ENCODE measurements at places on chromosomes 11 and 22. TPM values are rescaled to one million over a fixed set of nuclear protein-coding genes. Genes with fewer than 3 reads are reported as not detected.

DNA sequence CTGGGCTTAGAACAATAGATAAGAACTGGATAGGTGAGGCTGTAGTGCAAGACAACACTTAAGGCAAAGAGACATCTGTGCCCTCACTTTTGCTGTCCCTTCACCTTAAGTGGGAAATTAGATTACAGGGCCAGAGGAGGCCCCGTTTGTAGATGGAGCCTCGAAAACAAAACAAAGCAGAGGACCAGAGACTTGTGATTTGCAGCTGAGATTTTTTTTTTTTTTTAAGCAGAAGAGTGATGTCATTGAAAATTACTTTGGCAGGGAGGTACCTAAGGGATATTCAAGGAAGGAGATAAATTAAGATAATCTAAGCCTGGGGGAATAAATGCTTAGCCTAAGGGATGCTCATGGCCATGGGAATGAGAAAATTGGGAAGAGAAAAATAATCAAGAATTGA lies 31.4 kb downstream of the ZC3H12C start:
- no peaks in the 10 kb centered on the region for H3K36me3 ChIP-seq
- H3K27ac ChIP-seq, result no peak overlapping the region
- peaks cover 13% of the 10 kb centered on the region for H3K4me1 ChIP-seq
- H3K27me3 ChIP-seq, result no peaks in the 10 kb centered on the region
- DNase-seq, result no peak

DNA sequence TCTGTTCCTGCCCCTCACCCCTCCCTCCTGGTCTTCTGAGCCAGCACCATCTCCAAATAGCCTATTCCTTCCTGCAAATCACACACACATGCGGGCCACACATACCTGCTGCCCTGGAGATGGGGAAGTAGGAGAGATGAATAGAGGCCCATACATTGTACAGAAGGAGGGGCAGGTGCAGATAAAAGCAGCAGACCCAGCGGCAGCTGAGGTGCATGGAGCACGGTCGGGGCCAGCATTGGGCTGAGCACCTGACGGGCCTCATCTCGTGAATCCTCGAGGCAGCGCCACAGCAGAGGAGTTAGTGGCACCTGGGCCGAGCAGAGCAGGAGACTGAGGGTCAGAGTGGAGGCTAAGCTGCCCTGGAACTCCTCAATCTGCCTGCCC lies 941.8 kb downstream of the BRD1 start:
- no peak overlapping the region for H3K4me3 ChIP-seq
- no peak for DNase-seq
- H3K36me3 ChIP-seq, result no peaks in the 10 kb centered on the region
- no peaks in the 10 kb centered on the region for H3K27me3 ChIP-seq

DNA sequence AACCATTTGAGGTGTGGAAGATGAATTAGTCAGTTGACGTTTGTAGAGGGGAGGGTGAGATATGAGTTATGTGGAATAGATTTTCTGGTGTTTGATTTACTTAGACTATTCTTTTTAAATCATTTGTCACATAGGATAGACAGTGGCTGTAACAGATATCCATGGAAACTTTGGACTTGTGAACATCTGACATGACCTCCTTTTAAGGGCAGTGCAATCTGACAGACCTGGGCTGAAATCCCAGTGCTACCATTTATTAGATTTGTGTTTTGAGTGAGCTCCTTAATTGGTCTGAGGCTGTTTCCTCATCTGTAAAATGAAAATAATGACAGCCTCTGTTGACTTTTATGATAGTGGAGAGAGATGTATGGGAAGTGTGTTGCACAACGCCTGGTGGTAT lies 159.9 kb downstream of the TEAD1 start:
- peaks cover 10% of the 10 kb centered on the region for H3K4me1 ChIP-seq
- H3K27me3 ChIP-seq, result no peaks in the 10 kb centered on the region
- H3K27ac ChIP-seq, result no peak overlapping the region

- no peaks in the 10 kb centered on the region for H3K27me3 ChIP-seq
- H3K4me1 ChIP-seq, result peaks cover 5% of the 10 kb centered on the region
- H3K4me3 ChIP-seq, result no peak overlapping the region
- H3K36me3 ChIP-seq, result no peaks in the 10 kb centered on the region
Measured at GRCh38 chr11:7632211-7632610, 41.1 kb downstream of the CYB5R2 start.

DNA sequence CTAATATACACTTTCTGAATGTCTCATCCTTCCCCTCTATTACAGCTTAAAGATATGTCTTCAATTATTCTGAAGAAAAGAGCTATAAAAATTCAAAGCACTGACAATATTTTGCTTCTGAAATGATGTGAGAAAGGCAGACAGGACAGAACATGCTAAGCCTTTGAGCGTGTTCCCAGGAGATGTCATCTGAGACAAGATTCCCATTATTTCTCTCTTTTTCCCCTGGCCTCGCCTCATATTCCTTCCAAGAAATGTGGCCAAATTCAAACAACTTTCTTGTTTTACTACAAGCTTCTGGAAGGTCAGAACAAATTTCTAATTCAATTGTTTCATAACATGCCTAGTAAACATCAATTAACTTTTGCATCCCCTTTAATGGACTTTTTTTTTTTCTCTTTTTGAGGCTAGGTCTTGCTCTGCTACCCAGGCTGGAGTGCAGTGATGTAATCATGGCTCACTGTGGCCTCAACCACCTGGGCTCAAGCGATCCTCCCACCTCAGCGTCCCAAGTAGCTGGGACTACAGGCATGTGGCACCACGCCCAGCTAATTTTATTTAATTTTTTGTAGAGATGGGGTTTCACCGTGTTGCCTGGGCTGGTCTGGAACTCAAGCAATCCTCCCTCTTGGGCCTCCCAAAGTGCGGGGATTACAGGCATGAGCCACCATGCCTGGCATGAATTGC lies 37.1 kb upstream of the NFRKB start:
- H3K27me3 ChIP-seq, result no peaks in the 10 kb centered on the region
- no peaks in the 10 kb centered on the region for H3K36me3 ChIP-seq
- no peak overlapping the region for H3K4me3 ChIP-seq
- no peaks in the 10 kb centered on the region for H3K4me1 ChIP-seq
- DNase-seq, result no peak

GRCh38 chr11:116913000-116913399 lies 75.6 kb upstream of the APOA1 start:
- H3K36me3 ChIP-seq, result no peaks in the 10 kb centered on the region
- H3K4me1 ChIP-seq, result no peaks in the 10 kb centered on the region
- H3K27me3 ChIP-seq, result no peaks in the 10 kb centered on the region
- DNase-seq, result no peak

- H3K4me3 ChIP-seq, result no peak overlapping the region
- no peak overlapping the region for H3K27ac ChIP-seq
- peaks cover 11% of the 10 kb centered on the region for H3K4me1 ChIP-seq
- no peaks in the 10 kb centered on the region for H3K27me3 ChIP-seq
- no peaks in the 10 kb centered on the region for H3K36me3 ChIP-seq
Measured at GRCh38 chr11:35344681-35345574, 74.4 kb downstream of the SLC1A2 start.

DNA sequence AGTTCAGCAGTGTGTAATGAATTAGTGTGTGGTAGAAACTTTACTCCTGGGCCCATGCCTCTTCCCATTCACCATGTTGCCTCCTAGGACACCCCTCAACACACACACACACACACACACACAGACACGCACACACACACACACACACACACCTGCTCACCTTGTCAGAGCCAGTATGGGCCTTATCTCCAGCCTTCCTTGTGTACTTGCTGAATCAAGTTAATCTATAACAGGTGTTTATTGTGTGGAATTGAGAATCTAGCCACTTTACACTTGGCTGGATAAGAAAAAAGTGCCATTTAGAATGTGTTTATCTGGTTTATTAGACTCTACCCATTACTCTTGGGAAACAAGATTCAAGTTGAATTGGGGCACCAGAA lies 14.5 kb upstream of the ZDHHC13 start:
- peaks cover 6% of the 10 kb centered on the region for H3K4me1 ChIP-seq
- no peaks in the 10 kb centered on the region for H3K27me3 ChIP-seq
- DNase-seq, result peak; percentile 27
- H3K4me3 ChIP-seq, result no peak overlapping the region
- H3K27ac ChIP-seq, result peak overlapping the region; percentile 57

- H3K36me3 ChIP-seq, result no peaks in the 10 kb centered on the region
- peaks cover 15% of the 10 kb centered on the region for H3K4me1 ChIP-seq
- peak; percentile 30 for DNase-seq
- no peak overlapping the region for H3K4me3 ChIP-seq
- no peak overlapping the region for H3K27ac ChIP-seq
- no peaks in the 10 kb centered on the region for H3K27me3 ChIP-seq
Measured at GRCh38 chr11:11538277-11538960, 83.4 kb downstream of the GALNT18 start.

- no peaks in the 10 kb centered on the region for H3K36me3 ChIP-seq
- H3K4me1 ChIP-seq, result peaks cover 7% of the 10 kb centered on the region
- H3K4me3 ChIP-seq, result no peak overlapping the region
- H3K27me3 ChIP-seq, result no peaks in the 10 kb centered on the region
- H3K27ac ChIP-seq, result no peak overlapping the region
Measured at GRCh38 chr11:89487016-89487415, 4.2 kb downstream of the NOX4 start.

DNA sequence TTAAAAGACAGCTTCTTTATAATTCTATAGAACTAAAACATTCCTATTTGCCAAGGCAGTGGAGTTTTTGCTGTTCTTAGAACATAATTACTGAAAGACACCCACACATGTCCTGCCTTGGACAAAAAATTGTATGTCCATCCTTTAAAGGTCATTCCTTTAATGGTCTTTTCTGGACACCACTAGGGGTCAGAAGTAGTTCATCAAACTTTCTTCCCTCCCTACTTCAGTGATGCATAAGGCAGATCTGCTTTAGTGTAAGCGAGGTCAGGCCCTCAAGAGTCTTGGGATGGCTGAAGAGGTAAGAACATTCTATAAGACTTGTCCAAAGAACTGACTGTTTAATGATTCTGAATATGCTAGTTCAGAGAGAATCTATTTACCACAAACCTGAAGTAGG lies 4.3 kb upstream of the OR51V1 start:
- H3K27me3 ChIP-seq, result no peaks in the 10 kb centered on the region
- no peaks in the 10 kb centered on the region for H3K4me1 ChIP-seq
- H3K4me3 ChIP-seq, result no peak overlapping the region
- H3K36me3 ChIP-seq, result no peaks in the 10 kb centered on the region

- H3K4me3 ChIP-seq, result no peak overlapping the region
- no peaks in the 10 kb centered on the region for H3K4me1 ChIP-seq
- DNase-seq, result no peak
- H3K27me3 ChIP-seq, result no peaks in the 10 kb centered on the region
- no peaks in the 10 kb centered on the region for H3K36me3 ChIP-seq
- no peak overlapping the region for H3K27ac ChIP-seq
Measured at GRCh38 chr11:19646921-19647320, 65.7 kb upstream of the NAV2 start.

GRCh38 chr22:20625270-20625669 lies 117.9 kb downstream of the MED15 start:
- no peak for DNase-seq
- no peak overlapping the region for H3K27ac ChIP-seq
- no peaks in the 10 kb centered on the region for H3K27me3 ChIP-seq

- H3K4me1 ChIP-seq, result peaks cover 14% of the 10 kb centered on the region
- no peak for DNase-seq
- H3K27ac ChIP-seq, result no peak overlapping the region
- no peaks in the 10 kb centered on the region for H3K36me3 ChIP-seq
Measured at GRCh38 chr11:123185326-123185725, 9.7 kb downstream of the CLMP start.

DNA sequence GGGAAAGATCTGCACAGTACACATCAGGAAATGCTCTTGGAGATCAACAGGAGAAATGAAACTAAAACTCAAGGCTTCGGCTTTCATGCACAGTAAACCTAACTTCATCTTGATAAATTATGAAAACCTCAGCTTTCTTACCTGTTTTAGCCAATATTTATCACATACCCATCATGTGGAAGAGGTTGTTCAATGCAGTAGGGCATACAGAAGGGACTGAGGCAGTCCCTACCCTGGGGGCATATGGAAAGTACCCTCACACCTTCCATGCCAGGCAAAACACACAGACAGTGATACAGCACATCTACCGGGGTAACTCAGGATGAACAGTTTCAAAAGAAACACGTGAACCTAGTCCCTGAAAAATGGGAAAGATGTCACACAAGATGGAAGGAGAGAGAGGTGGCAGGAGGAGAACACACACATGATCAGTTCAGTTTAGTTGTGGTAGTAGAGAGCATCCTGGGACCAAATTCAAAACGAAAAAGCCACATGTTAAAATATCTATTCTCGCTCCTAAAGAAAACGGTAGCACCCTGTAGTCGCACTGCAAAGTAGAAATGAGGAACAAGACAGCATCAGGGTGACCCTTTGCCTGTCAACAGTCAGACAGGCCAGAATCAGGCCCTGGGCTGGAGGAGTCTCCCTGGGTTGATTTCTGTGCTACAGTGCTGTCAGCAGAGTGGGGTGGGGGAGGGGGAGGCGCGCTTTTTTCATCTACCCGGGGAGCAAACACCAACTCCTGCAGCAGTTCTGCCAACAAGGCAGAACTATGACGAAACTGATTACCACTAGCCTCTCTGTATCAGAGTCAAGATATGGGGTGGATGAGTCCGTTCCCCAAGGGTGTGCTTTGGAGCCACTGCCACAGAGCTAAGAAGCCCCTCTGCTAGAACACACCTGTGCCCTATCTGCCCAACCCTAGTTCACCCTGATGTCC lies 1.3 kb downstream of the HIRA start:
- H3K4me1 ChIP-seq, result peaks cover 18% of the 10 kb centered on the region
- peak; percentile 79 for DNase-seq
- peak overlapping the region; percentile 98 for H3K27ac ChIP-seq
- H3K27me3 ChIP-seq, result no peaks in the 10 kb centered on the region

DNA sequence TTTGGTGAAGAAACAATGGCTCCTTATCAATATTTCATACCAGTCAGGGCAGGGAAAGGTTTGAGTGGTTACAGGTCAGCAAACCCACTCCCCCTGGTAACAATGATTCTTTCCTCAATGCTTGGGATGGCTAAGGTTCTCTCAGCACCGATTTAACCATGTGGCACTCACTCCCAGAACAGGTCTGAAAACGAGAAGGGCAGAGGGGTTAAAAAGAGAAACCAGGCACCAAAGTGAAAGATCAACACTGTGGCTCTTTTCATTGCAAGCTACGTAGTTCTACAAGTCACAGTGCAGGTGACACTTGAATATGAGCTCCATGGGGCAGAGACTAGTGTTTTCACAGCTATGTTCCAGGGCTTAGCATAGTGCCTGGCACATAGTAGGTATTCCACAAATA lies 132.4 kb downstream of the PLEKHA7 start:
- no peak for DNase-seq
- H3K4me3 ChIP-seq, result no peak overlapping the region
- peaks cover 7% of the 10 kb centered on the region for H3K4me1 ChIP-seq
- H3K27ac ChIP-seq, result peak overlapping the region; percentile 31
- no peaks in the 10 kb centered on the region for H3K36me3 ChIP-seq
- no peaks in the 10 kb centered on the region for H3K27me3 ChIP-seq

OR10A2 gene
- 0.12 TPM for polyA plus RNA-seq

CARD18 gene
- not detected for polyA plus RNA-seq

BIK gene
- 17.7 TPM for polyA plus RNA-seq

SMC1B gene
- 0.10 TPM for polyA plus RNA-seq

MRPL11 gene
- 57.1 TPM for polyA plus RNA-seq

USH1C gene
- 54.3 TPM for polyA plus RNA-seq

FGF4 gene
- polyA plus RNA-seq, result not detected
